ENCODE measurements at places on chromosomes 2 and 18.

- DNase-seq = no peak
These were observed 1361.6 kb upstream of the CHAC2 start for GRCh38 chr2:52405980-52406379.

- DNase-seq = no peak
These were observed 25.3 kb upstream of the BOD1L2 start for GRCh38 chr18:57121542-57122112.

GRCh38 chr2:76809136-76809535 is 713.0 kb downstream of the LRRTM4 start:
- no peak for DNase-seq

- DNase-seq = no peak
These were observed 64.7 kb downstream of the CCDC148 start for GRCh38 chr2:158391876-158392275.

- DNase-seq = no peak
These were observed 127.8 kb upstream of the TRIB2 start for GRCh38 chr2:12588986-12589385.

GRCh38 chr18:39596221-39596620 is 2030.6 kb upstream of the CELF4 start:
- no peak for DNase-seq

GRCh38 chr2:39779341-39779851 is 338 bp upstream of the THUMPD2 start:
- DNase-seq = no peak
